SK-MEL-5 (cell line): ENCODE measurements at places on chromosomes 5 and 9.

DNA sequence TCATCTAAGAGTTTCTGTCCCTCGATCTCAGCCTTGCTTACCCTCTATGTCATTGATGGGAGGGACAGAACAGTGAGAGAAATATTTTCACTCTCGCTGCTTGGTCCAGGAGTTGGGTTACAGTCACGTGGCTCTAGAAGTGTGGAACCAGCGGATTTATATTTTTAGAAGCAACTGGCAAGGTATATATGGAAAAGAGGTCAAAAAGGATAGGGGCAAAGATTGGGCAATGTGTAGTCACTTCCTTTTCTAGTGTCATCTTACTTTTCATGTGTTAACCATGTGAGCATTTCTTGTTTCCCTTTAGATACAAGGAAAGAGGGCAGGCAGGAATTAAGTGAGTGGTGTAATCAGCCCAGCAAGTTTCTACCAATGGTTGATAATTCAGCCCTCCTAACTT is 111.5 kb upstream of the ZNF366 start:
- no peak for DNase-seq

DNA sequence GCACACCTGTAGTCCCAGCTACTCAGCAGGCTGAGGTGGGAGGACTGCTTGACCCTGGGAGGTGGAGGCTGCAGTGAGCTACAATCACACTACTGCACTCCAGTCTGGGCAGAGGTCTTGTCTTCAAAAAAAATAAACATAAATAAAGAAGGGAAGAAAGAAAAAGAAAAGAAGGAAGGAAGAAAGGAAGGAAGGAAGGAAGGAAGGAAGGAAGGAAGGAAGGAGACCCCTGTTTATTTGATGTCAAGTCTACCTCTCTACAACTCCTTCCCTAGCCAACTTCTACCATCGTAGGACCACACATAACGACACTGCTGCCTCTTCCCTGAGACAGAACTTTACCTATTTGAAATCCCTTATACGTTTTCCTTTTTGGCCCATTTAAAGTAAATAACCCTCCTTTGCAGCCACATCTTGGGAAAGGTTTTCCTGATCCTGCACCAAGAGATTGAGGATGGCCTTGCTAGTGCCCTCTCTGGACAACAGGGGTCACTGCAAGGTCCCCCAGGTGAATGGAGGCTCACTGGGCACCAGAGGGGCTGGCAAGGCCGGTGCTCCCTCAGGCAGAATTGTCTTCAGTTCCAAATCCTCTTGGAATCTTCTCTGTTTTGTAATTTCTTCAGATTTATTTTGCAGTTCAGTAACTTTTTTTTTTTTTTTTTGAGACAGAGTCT is 10.5 kb downstream of the RPS14 start:
- peak; percentile 63 for DNase-seq

GRCh38 chr9:100739208-100739607 is 161.3 kb downstream of the CAVIN4 start:
- no peak for DNase-seq

GRCh38 chr9:136539427-136540421 is 6.1 kb downstream of the NOTCH1 start:
- no peak for DNase-seq

DNA sequence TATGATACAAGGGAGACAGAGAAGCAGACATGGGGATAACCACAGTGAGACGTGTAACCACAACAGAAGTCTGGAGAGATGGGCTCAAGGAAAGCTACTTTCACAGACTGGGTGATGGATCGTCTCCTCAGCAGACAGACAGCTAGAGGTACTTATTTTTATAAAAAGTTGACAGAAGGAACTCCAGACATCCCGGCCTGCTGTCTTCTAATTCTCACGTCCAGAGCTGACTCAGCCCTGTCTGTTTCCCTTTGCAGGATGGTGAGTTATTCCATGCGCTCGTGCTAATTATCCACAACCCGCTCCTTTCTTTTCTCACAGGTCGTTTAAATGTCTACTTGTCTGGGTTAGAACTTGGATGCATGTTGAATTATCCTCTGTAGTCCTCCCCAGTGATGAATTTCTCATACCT is 304.5 kb downstream of the CWC27 start:
- DNase-seq: no peak

- DNase-seq: no peak
Observed at GRCh38 chr9:133987946-133988665, 4.0 kb downstream of the VAV2 start.

DNA sequence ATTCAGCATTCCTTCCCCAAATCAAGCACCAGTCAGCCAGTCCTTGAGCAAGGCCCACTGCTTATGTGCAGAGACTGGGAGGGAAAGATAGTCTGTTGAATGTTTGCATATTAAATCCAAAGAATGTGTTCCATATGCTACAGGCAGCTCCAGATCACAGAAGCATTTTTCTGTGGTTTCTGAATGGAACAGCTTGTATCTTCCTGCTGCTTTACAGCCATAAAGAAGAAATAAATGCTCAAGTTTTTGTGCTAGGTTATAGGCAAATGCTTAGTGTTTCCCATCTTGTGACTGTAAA is 310.3 kb downstream of the TRIM36 start:
- DNase-seq: no peak

GRCh38 chr5:142644640-142645361 is 41.1 kb downstream of the FGF1 start:
- peak; percentile 56 for DNase-seq

DNA sequence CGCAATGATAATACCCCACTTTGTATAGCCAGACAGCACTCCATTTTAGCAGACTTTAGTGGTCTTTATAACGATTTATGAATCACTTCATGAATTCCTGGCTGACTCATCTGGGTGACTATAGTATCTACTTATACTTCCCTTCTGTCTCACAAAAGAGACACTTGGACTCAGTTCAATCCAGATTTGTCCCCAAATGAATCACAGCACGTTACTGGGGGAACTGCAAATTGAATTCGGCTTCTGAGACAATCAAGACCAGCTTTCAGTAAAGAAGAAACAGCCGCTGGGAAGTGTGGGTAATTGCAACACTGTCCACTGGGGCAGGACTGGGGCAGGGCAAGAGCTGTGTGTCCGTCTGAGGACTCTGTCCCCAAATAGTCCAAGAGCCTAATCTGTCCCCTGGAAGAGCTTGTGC is 337.3 kb upstream of the RFX3 start:
- DNase-seq: peak; percentile 20

- no peak for DNase-seq
Observed at GRCh38 chr9:105399117-105399516, 48.7 kb upstream of the FSD1L start.

- DNase-seq: peak; percentile 44
Observed at GRCh38 chr5:5025774-5026408, 114.2 kb upstream of the ADAMTS16 start.

DNA sequence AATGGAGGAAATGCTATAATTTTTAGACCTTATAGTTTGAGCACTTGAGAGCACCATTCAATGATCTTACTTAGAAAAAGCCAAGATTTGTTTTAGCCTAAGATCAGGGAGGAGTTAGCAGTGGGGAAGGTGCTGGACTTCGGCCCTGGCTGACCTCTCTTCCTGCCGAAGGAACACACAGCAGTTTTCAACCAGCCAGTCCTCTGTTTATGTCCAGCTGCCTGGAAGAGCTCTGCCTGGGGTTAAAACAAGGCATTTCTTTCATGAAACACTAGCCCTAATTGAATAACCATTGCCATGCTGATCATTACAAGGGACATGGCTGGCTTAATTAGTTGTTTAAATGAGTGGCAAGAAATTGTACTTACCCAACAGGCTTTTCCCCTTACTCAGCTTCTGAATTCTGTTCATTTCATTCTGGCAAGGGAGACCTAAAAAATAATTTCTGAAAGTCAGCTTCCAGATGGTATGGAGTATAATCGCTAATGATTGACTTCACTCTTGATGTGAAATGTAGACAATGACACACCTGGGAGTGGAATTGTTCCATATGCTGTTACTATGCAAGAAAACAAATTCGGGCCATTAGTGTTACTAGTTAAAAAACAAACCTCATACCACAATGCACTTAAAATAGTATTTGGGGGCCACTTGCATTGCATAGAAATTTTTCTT is 514.2 kb downstream of the SPOCK1 start:
- no peak for DNase-seq

- no peak for DNase-seq
Observed at GRCh38 chr5:139051392-139051791, 146.8 kb downstream of the SIL1 start.

DNA sequence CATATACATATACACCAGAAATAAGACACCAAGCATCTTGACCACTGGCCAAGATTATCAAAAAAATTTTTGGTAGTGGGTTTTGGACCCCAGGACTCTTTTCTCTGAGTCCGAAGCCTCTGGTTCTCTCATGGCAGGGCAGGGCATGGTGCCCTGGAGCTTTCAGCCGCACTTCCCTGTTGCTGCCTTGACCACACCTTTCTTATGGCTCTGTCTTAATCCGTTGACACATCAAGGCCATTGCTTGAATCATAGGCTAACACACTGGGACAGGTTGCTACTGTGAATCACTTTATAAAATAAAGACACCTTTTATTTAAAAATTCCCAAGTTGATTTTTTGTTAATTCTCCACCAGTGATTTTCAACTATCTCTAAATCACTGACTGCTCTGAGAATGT is 45.4 kb upstream of the CAST start:
- no peak for DNase-seq

GRCh38 chr5:156913719-156914370 is 49.2 kb downstream of the TIMD4 start:
- DNase-seq: no peak

DNA sequence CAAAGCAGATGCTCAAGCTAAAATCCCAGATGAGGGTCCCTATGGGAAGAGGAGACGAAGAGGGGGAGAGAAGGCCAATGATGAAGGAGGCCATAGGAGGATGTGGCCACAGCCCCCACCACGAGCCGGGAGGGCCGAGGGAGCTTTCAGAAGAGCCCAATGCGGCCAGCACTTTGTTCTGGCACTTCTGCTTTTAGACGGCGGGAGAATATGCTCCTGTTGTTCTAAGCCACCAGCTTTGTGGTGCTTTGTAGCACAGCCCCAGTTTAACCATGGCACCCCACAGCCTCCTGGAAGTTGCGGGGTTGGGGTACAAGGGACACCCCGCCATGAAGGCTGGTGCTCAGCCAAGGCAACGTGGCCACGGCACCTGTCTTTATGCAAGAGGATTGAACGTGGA is 33.4 kb downstream of the LPCAT1 start:
- DNase-seq: no peak

DNA sequence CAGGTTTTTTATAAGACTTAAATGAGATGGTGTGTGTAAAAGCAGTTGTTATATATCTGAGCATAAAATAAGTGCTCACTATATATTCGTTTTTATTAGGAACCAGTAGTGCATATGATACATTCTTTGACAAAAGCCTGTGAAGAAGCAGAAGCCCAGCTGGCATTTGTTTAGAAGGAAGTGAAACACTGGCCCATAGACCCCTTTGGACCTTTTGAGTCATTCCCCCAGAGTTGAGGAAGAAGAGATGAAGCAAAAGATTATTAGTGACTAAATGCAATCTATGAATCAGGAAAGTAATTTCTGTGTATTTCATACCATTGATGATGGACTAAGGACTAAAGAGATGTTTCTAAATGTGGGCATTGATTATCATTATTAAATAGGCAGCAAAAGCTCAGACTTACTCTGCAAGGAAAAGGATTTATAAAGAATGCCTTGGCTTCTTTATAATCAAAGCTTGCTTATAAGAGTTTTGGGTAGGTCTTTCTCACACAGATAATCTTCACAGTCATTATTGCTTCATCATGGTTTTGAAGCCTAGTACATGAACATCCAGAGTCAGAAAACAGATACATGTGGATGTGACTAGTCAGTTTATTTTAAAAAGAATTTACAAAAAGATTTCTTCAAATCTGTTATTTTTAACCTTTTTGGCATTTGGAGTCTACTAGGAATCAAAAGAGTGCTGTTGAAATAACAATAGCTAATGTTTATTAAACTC is 16.9 kb upstream of the FER start:
- no peak for DNase-seq

GRCh38 chr9:86202338-86202882 is 57.0 kb downstream of the C9orf153 start:
- peak; percentile 68 for DNase-seq

DNA sequence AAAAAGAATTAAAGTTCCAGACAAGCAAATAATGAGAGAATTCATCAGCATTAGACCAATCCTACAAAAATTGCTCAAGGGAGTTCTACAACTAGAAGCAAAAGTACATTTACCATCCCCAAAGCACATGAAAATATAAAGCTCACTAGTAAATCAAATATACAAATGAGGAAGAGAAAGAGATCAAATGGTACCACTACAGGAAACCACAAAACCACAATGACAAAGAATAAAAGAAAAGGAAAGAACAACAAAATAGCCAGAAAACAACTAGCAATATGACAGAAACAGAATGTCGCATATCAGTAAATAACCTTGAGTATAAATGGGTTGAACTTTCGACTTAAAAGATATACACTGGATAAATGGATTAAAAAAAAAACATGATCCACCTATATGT is 739.0 kb downstream of the DTWD2 start:
- DNase-seq: no peak

DNA sequence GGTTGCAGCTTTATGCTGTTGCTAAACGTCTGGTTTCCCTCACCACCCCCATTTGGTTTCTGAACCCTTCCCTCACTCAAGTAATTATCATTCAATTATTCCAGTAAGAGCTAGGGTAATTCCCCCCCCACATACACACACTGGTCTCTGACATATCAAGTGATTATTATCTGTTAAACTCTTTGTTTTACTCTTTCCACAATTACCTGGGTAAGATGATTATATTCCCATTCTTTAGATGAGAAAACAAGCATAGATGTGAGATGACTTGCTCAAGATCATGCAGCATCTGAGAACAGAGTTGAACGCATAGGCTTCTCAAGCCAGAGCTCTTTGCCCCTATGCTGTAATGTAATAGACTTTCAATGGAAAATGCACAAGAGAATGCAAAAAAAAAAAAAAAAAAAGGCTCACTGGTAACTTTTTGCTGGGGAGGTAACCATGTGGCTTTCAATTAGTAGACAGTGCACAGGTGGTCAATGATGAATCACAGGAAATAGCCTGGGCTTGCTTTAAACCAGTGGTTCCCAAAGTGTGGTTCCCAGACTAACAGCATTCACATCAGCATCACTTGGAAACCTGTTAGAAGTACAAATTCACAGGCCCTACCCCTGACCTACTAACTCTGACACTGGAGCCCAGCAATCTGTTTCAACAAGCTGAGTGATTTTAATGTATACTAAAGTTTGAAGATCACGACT is 87.6 kb downstream of the PIK3R1 start:
- DNase-seq: no peak

GRCh38 chr5:126462239-126463014 is 39.2 kb downstream of the GRAMD2B start:
- DNase-seq: no peak

- no peak for DNase-seq
Observed at GRCh38 chr5:179348843-179349242, 3.6 kb upstream of the ADAMTS2 start.

GRCh38 chr5:80760680-80761079 is 105.9 kb upstream of the DHFR start:
- no peak for DNase-seq

DNA sequence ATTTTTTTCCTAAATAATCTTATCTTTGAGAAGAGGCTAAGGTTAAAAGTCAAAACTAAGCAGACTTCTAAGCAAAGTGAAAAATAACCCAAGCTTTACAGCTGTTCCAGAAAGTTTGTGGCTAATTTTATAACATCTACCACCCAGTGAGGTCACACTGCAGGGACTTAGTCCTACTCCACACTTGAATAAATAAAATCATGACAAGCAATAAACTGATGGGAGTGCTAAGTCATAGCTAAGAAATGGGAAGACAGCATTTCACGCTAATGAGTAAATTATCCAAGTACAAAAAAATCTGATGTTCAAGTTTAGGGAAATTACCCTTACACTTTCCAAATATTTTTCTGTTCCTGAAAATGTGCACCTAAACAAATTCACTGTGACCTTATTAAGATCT is 47.7 kb downstream of the ZNF608 start:
- no peak for DNase-seq

- DNase-seq: peak; percentile 65
Observed at GRCh38 chr5:90184764-90185163, 224.8 kb downstream of the CETN3 start.
